ENCODE measurements at places on chromosomes 3 and 15. TPM values are rescaled to one million over a fixed set of nuclear protein-coding genes. Genes with fewer than 3 reads are reported as not detected.

Gene ARHGEF26
- 7.8 TPM for total RNA-seq

Gene UROC1
- not detected for total RNA-seq

Gene CD80
- not detected for total RNA-seq

Gene GATM
- total RNA-seq: 2.5 TPM

Gene DUOXA2
- not detected for total RNA-seq

Gene CD86
- not detected for total RNA-seq

Gene NR1I2
- not detected for total RNA-seq

Gene UNC13C
- total RNA-seq: not detected

Gene SUCLG2
- 43.2 TPM for total RNA-seq

Gene GPR176
- total RNA-seq: 11.4 TPM

Gene CLDN16
- total RNA-seq: 0.06 TPM

Gene PROS1
- 9.9 TPM for total RNA-seq

Gene XIRP1
- total RNA-seq: 0.07 TPM

Gene RGMA
- total RNA-seq: 0.39 TPM

Gene CHRM5
- 0.05 TPM for total RNA-seq

Gene LRRC34
- not detected for total RNA-seq

Gene ALDH1A3
- total RNA-seq: 24.7 TPM

Gene CPN2
- total RNA-seq: not detected

Gene SQOR
- 64.9 TPM for total RNA-seq

Gene TYRO3
- 15.0 TPM for total RNA-seq

Gene PPM1L
- 0.63 TPM for total RNA-seq

Gene RAB6B
- 2.4 TPM for total RNA-seq

Gene SLC22A13
- not detected for total RNA-seq

Gene ADAMTS7
- 3.4 TPM for total RNA-seq

Gene PBRM1
- total RNA-seq: 18.6 TPM

Gene MCTP2
- not detected for total RNA-seq

Gene RHOV
- total RNA-seq: 5.3 TPM

Gene HIGD2B
- not detected for total RNA-seq

Gene TRH
- not detected for total RNA-seq

Gene FAM174B
- total RNA-seq: 7.5 TPM

Gene CSPG4
- total RNA-seq: 0.08 TPM

Gene RFC4
- 53.0 TPM for total RNA-seq

Gene SPINT1
- total RNA-seq: 0.85 TPM

Gene MINAR1
- 0.71 TPM for total RNA-seq

Gene GFM1
- 42.0 TPM for total RNA-seq

Gene AADACL2
- not detected for total RNA-seq

Gene SV2B
- total RNA-seq: 0.03 TPM

Gene MYO5A
- total RNA-seq: 30.0 TPM

Gene CHRD
- 0.12 TPM for total RNA-seq

Gene MST1R
- 8.6 TPM for total RNA-seq

Gene IL17RE
- total RNA-seq: 1.0 TPM

Gene CHL1
- total RNA-seq: not detected

Gene CCRL2
- 0.15 TPM for total RNA-seq

Gene PTH1R
- 0.28 TPM for total RNA-seq

Gene IMPG2
- not detected for total RNA-seq

Gene GABRG3
- total RNA-seq: 0.32 TPM

Gene TLR9
- total RNA-seq: not detected

Gene TRIM42
- not detected for total RNA-seq

Gene FOXB1
- total RNA-seq: not detected

Gene ITIH3
- total RNA-seq: not detected

Measured in A549 treated with DMSO at 1 μM for 4 hours (cell line).